ENCODE measurements at places on chromosomes 4 and X.

- no peak for DNase-seq
Measured at GRCh38 chr4:18020145-18020670, 1.3 kb downstream of the LCORL start.

GRCh38 chr4:2823301-2823670, 20.4 kb upstream of the ADD1 start:
- DNase-seq, result no peak

GRCh38 chr4:139560406-139561104, 4.5 kb upstream of the SETD7 start:
- DNase-seq, result no peak

GRCh38 chr4:101022151-101023024, 324.9 kb downstream of the PPP3CA start:
- DNase-seq, result no peak

- DNase-seq, result no peak
Measured at GRCh38 chr4:101145021-101145420, 202.3 kb downstream of the PPP3CA start.

DNA sequence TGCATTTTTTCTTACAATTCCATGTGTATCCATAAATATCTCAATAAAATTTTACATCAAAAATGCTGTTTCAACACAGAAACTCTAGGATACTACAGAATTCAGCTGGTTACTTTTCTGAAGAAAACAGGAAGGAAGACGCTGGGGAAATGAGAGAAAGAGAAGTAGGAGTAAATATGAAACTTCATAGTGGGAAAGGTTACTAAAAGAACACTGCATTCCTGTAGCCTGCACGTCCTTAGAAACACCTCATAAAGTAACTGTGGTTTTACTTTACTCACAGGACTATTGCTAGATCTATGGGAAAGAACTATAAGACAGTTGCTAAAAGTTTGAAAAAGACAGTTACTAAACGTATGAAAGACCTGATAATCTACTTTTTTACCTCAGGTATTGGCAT, 23.1 kb downstream of the ATP11C start:
- no peak for DNase-seq

GRCh38 chr4:18250564-18250963, 229.0 kb upstream of the LCORL start:
- no peak for DNase-seq

- no peak for DNase-seq
Measured at GRCh38 chr4:15677507-15677988, 4.1 kb upstream of the FAM200B start.

DNA sequence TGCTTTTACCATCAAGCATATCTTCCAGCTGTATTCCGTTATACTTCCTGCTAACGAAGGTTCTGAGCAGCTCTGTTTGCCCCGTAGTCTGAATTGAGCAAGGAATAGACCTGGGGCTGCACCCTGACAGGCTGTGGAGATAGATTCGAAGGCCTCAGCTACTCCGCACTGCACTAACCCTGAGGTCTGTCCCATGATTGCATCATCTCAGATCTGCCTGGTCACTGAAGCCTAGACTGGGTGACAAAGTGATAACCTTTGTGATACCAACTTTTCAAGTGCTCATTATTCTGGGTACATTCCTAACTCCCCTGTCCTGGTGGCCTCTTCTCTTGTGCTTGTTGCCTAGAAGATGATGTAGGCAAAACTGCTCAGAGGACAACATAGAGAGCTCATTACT, 29.9 kb upstream of the PGRMC1 start:
- DNase-seq, result no peak

DNA sequence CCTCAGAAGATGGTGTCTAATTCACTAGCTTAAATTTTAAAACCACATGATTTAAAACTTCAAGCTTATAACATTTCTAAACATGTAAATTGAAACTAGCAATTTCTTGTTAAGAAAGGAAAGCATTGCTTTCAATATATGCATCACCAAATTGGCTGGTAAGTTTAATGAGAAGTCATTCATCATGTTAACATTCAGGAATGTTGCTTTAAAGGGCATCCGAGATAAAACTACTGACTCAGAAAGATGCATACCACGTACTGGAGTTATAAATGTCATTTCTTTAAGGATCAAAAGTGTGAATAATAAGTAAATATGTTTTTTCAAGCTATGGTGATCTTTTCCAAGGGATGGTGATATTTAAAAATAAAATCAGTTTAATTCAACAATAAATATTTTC, 83.3 kb upstream of the VCX2 start:
- no peak for DNase-seq

DNA sequence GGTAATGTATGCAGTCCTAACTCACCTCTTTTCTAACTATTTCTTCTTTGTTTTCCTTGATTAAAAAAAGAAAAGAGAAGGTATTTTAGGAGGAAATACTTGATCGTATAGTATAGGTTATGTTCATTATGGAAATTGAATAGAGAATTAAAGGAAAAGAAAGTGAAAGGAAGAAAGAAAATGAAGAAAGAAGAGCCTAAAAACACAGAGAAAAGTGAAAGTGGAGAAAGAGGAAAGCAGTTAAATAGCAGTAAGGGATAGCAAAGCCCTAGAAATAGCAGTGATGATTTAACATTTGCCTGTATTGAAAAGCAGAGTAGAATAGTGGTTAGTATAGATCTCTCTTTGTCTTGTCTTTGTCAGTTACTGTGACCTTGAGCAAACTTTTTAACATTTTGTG, 37.0 kb downstream of the MRPL1 start:
- no peak for DNase-seq

DNA sequence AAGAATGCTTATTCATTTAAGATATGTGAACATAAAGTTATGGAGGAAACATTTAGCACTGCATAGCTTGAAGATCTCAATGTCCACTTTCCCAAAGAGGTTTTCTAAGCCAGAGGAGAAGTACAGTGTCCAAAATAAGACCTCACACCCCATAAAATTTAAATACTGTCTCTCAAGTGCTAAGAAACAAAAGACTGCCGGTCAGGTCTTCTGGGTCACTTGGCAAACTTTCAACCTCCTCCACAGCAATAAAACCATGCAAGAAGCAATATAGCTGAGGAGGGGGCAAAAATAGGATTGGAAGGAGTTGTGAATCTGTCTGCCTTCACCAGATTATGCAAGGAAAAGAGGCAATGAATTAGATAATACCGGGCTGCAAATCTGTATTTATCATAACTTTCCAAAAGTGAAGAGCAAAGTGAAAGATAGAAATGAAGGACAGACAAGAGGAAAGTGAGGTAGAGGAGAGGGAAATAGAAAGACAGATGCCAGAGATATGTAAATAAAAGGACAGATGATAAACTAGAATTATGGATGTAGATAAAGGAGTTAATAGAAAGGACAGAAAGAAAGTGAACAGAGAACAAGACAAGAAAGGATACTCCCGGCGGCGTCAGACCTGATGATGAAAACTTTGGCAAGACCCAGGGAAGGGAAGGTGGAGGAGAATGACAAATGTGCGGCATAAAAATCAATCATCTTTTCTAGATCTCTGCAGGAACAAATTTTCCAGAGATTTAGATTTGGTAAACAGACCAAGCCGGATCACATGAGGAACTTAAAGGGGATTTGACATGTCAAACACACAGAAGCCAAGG, 152.7 kb upstream of the FAM241A start:
- no peak for DNase-seq

GRCh38 chrX:41055740-41056139, 29.5 kb upstream of the USP9X start:
- no peak for DNase-seq

GRCh38 chr4:158428242-158428641, 93.4 kb upstream of the RXFP1 start:
- no peak for DNase-seq

GRCh38 chr4:5921981-5922380, 29.1 kb upstream of the CRMP1 start:
- no peak for DNase-seq

DNA sequence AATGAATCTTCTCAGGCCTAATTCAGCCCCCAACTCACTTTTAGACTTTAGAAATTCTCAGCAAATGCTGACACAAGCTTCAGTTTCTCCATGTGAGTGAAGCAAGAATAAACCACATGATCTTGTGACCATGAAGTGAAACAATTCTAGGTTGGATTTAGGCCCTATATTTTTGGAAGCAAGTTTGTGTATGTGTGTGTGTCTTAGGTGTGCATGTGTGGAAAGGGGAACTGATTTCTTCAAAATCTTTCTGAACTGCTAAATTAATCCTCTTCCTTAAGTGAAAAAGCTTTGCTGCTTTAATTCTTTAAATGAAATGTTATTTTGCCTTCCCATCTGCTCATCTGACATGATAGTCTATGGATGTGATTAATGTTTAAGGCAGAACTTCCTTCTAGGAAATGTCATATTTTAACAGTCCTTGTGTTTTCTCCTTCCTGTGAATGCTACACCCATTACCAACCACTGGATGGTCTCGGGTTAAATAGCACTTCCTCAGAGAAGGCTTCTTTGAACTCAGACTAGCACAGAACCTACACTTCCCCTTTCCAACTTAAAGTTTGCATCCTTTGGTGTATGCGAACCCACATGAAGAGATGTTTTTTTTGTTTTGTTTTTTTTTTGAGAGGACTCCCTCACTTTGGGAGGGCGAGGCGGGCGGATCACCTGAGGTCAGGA, 1.2 kb upstream of the TMEM144 start:
- DNase-seq, result no peak

DNA sequence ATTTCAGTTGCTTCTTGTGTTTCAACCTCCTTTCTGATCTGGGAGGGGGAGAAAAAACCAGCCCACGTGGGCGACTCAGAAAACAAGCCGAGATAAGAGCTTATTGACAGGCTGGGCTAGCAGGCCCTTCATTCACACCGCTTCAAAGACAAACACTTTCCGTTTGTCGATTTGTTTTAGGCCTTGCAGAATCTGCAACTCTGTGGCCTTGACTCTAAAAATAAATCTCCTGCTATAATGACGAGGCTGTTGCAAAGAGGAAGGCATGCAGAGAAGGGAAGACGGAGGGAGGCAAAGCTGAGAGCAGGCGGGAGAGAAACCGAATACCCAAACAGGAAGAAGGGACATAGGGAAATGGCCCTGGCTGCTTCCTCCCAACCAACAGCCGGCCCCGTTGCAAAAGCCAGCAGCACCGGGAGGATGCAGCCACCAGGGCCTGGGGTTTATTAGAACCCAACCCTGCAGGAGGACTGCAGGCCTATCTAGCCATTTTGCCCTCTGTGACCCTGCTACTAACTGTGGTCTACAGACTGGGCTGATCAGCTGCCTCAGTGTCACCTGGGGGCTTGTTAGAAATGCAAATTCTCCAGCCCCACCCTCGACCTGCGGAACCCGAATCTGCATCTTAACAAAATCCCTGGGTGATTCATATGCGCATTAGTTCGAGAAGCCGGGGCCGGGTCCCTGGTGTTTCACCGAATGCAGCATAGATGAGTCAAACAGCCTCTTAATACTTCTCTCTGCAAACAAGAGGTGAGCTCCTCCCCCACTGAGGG, 325.5 kb downstream of the BCOR start:
- peak; percentile 15 for DNase-seq

GRCh38 chrX:132118358-132118757, 9.5 kb downstream of the FRMD7 start:
- DNase-seq, result no peak

GRCh38 chr4:41622787-41623186, 84.8 kb downstream of the LIMCH1 start:
- no peak for DNase-seq

DNA sequence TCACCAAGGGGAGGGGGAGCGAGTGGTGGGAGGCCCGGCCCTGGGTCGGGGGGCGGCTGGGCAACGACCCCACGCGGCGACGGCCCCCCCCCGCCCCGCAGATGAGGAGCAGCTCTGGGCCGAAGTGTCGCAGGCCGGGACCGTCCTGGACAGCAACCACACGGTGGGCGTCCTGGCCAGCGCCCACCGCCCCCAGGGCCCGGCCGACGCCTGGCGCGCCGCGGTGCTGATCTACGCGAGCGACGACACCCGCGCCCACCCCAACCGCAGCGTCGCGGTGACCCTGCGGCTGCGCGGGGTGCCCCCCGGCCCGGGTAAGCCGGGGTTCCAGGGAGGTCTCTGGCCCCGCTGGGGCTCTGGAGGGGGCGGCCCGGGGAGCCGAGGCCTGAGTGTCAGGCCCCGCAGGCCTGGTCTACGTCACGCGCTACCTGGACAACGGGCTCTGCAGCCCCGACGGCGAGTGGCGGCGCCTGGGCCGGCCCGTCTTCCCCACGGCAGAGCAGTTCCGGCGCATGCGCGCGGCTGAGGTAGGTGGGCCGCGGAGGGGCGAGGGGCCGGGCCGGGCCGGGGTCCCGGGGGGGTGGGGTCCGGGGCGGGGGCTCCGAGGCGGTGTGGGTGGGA, 8.7 kb upstream of the FGFRL1 start:
- no peak for DNase-seq

DNA sequence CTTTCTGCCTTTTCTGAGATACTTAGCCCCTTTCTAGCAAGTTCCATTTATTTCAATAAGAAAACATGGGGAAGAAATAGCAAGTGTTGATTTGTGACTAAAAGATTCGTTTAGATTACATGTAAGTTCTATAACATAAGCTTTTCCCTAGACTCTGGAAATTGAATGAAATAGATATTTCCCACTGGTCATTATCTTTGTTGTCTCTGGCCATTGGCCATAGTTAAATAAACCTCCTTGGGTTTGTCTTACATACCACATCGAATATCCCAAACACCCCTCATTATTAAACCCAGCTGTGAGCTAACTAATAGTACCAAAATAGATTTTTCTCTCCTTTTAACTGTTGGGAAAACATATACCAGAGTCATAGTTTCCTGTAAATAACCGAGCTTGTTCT, 534.8 kb downstream of the IQCM start:
- DNase-seq, result no peak

- no peak for DNase-seq
Measured at GRCh38 chrX:128599632-128600031, 547.4 kb upstream of the ACTRT1 start.

DNA sequence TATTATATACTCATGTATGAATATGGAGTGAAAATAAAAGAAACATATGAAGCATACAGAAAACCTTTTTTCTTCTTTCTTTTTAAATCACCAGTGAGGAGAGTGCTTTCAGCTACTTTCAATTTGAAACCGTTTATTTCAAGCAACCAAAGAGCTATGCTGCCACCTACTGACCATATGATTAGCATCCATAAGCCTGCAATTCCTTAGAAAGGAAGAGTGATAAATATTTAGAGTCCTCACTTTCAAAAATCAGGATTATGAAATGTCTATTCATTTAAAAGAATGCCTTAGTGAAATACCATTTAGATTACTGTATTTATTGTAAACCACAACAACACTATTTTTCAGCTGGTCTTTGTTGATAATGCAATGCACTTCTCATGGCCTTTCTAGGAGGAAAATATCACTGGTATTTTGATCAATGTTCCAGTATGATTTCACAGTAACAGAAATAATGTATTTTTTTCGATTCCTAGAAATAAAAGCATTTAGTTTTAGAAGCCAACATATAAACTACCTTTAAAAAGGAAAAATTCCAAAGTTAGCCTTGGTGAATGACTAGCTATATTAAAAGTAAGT, 667.6 kb downstream of the PCDH18 start:
- no peak for DNase-seq

- no peak for DNase-seq
Measured at GRCh38 chr4:34466411-34466810, 1777.9 kb downstream of the ARAP2 start.

GRCh38 chrX:20026278-20026677, 35.4 kb upstream of the BCLAF3 start:
- no peak for DNase-seq

- DNase-seq, result no peak
Measured at GRCh38 chr4:48898733-48899431, 7.7 kb downstream of the OCIAD2 start.

- no peak for DNase-seq
Measured at GRCh38 chr4:185849664-185850550, 37.9 kb upstream of the SORBS2 start.
